Stimulated activated CD4-positive, alpha-beta T cell treated with anti-CD3 and anti-CD28 coated beads, TNF-alpha, amount 100 ng/mL, for 4 hours (primary cell): ENCODE measurements at places on chromosomes 13 and 19.

DNA sequence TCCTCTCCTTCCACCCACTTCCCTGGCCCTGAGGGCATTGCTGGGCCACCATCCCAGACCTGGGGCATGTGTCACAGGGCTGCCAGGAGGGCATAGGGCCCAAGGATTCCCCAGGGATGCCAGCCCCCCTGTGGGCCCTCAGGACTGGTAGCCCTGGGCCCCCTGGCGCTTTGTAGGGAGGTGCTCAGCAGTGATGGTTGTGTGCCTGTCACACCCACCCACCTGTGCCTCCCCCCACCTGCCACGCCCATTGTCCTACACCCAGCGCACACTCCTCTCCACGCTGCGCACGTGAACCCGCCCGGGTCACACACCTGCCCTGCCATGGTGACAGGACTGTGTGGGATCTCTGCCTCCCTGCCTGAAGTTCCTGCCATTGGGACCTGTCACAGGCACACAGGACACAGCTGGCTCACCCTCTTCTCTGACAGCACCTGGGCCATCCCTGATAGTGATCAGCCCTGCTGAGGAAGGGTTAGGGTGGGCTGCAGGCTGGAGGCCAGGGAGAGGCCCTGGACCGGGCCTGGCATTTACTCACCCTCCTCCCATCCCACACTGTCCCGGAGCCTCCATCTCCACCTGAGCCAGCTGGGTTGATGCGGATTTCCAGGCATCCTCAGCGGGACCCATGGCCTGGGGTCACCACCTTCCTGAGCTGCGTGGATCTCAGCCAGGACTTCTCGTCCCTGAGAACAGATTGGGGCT lies 23.9 kb downstream of the WTIP start:
- no peak for DNase-seq

DNA sequence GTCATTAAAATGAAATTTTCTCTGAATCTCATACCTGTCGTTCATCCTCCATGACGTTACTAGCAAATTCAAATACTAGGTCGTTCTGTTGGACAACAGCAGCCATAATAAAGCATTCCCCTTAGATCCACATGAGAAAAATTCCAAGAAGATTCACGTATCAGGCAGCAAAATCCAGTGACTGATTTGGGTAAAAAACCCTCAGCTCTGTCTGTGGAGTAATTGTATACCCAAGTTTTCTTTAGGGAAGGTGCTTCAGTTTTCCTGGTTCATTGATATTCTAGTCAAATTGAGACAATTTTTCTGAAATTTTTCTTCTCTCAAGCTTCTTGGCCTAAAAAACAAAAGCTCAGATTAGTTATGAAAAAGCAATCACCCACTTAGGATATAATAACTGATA lies 37.2 kb downstream of the ELF1 start:
- DNase-seq = no peak

GRCh38 chr13:45933203-45933908 lies 81.8 kb upstream of the SIAH3 start:
- DNase-seq = no peak

- no peak for DNase-seq
Measured at GRCh38 chr13:94705081-94706030, 7.0 kb downstream of the SOX21 start.

- no peak for DNase-seq
Measured at GRCh38 chr13:52850072-52850395, 1.6 kb upstream of the PCDH8 start.
